Activated naive CD4-positive, alpha-beta T cell treated with anti-CD3 and anti-CD28 coated beads, Interleukin-2, amount 50 U/mL, for 72 hours (primary cell): ENCODE measurements at places on chromosomes 5 and 9. TPM values are rescaled to one million over a fixed set of nuclear protein-coding genes. Genes with fewer than 3 reads are reported as not detected.

Gene PCDHB13
- not detected for total RNA-seq

Gene PDE6A
- total RNA-seq, result not detected

- no peak for DNase-seq
Measured at GRCh38 chr9:85042981-85043647, 373.6 kb downstream of the NTRK2 start.

GRCh38 chr5:3684771-3685354, 89.2 kb downstream of the IRX1 start:
- no peak for DNase-seq

DNA sequence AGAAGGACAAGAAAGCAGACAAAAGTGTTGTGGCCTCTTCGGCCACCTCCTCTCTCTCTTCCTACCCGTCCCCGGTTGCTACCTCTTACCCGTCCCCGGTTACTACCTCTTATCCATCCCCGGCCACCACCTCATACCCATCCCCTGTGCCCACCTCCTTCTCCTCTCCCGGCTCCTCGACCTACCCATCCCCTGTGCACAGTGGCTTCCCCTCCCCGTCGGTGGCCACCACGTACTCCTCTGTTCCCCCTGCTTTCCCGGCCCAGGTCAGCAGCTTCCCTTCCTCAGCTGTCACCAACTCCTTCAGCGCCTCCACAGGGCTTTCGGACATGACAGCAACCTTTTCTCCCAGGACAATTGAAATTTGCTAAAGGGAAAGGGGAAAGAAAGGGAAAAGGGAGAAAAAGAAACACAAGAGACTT, 2.4 kb downstream of the EGR1 start:
- DNase-seq, result no peak

DNA sequence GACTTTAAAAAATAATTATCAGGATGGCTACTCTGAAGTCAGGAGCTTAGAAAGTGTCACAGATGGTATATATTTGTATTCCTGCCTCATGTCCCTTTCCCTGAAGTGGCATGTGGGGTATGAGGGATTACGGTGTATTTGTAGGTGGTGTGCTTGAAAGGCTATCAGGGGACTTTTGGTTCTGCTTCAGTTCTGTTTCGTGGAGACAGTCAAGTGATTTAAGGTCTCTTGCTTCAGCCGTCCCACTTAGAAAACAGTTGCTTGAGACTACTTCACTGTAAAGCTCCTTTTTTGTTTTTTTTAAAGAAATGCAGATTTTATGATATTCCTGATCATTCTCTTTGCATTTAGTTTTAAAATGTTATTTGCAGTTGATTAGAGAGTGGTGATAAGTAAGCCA, 18.3 kb downstream of the PARP8 start:
- no peak for DNase-seq
